Stimulated activated CD8-positive, alpha-beta memory T cell treated with anti-CD3 and anti-CD28 coated beads, Interleukin-2, amount 100 ng/mL, for 1 hour (primary cell): ENCODE measurements at places on chromosomes 12 and 14.

DNA sequence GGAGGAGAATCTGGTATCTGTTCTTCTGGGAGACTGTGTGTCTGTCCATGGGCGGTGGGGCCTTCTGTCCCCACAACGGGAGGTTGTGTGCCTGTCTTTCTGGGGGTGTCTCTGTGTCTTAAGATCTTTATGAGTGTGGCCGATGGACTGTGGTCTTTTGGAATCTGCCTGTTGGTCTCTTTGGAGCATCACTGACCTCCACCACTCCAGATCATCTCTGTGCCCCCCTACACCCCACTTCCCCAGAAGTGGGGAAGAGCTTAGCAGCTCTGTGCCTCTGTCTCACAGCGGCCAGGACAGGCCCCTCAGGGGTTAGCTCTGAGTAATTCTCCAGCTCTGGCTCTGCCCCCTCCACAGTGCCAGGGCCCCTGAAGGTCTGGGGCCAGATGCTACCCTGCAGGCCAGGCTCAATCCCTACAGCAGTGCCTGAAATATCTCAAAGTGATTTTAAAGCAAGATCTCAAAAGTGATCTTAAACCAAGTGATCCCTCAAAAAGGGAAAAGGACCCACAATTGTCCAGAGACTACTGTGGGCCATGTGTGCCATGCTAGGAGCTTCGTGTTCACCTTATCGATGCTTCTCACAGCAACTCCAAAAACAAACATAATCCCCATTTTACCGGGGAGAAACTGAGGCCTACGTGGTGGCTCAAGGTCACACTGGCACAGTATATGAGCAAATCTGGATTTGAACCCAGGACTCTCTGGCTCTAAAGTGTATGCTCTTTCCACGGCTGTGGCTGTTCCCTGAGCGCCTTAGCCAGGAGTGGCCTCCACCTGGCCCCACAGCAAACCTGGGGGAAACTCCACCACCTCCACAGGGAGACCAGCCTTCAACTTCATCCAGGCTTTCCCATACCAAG is 26.0 kb upstream of the KRT78 start:
- DNase-seq = no peak

GRCh38 chr14:91877376-91877915 is 10.1 kb upstream of the TC2N start:
- no peak for DNase-seq

DNA sequence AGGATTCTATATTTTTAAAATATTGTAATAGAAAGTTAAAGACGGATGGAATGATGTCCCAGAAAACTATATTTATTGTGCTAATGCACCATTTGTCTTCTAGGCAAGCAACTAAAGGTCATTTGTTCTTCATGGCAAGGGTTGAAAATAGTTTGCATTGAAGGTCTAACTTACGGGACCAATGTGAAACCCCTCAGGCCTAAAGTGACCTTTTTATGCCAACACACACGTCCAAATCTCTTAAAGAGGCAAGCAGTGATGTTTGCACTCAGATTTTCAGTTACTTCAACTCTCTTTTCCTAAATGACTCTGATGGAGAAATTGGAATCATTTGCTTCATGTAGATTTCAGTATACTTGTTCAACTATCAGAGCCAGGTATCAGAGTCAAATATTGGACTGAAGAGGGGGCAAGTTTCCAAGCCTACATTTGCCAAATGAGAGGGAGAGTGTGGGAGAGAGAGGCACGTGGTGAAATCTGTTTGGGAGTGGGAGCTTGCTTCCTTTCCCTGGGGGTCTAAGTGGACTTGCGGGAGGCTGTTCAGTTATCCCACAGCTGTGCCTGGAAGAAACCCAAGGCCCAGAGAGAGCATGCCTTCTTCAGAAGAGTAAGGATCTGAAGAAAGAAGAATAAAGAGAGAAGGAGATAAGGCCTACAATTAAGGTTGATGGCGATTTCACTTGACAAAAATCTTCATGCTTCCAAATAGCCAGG is 459.8 kb downstream of the BCAT1 start:
- DNase-seq = no peak

GRCh38 chr12:9719790-9720189 is 13.1 kb downstream of the CLECL1 start:
- DNase-seq = no peak

DNA sequence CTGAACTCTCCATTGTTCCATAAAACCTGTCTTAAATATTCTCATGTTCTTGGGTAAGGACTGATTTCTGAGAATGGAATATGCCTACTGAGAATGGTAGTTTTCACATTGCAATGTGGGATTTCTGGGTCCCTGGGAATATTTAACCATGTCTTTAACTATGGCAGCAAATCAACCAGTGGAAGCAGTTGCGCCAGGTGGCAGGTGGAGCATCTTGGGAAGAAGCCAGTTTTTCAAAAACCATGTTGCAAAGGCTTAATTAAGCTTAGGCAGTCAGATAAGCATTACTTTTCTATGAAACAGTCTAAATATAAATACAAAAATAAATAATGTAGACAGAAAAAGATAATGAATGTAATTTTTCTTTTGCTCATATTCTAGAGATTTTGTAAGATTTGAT is 448.1 kb downstream of the ADAMTS20 start:
- no peak for DNase-seq

DNA sequence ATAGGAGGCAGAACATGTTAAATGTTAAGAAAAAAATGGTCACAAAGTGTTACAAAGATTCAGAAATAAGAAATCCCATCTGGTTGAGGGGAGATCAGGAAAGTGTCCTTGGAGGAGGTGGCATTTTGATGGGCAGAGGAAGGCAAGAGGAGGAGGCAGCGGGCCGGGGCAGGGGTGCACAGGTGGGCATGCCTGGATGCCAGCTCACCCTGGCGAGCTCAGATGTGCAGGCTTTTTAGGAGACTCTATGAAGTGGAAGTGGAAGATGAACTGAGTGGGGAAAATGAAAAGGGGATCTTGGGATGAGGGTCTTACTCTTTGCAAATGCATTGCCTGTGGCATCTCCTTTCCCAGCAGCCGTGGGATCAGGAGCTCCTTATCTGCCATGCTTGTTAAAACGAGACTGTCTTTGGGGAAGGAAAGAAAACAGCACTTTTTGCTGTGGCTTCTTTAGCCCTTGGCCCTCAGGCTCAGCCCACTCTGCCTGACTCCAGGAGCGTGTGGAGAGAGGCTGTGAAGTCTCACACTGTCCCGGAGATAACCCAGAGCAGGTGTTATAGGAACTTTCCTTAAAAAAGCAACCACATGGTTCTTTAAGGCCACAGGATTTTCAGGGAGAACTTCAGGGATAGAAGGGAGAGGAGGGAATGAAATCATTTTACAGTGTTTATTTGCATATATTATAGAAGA is 62.6 kb downstream of the ELK3 start:
- no peak for DNase-seq

- no peak for DNase-seq
These were observed 164.9 kb downstream of the NAV3 start for GRCh38 chr12:77995436-77996167.

GRCh38 chr12:164207-164606 is 49.8 kb downstream of the SLC6A12 start:
- no peak for DNase-seq

- DNase-seq = no peak
These were observed 2.4 kb upstream of the CALCOCO1 start for GRCh38 chr12:53729644-53730043.

DNA sequence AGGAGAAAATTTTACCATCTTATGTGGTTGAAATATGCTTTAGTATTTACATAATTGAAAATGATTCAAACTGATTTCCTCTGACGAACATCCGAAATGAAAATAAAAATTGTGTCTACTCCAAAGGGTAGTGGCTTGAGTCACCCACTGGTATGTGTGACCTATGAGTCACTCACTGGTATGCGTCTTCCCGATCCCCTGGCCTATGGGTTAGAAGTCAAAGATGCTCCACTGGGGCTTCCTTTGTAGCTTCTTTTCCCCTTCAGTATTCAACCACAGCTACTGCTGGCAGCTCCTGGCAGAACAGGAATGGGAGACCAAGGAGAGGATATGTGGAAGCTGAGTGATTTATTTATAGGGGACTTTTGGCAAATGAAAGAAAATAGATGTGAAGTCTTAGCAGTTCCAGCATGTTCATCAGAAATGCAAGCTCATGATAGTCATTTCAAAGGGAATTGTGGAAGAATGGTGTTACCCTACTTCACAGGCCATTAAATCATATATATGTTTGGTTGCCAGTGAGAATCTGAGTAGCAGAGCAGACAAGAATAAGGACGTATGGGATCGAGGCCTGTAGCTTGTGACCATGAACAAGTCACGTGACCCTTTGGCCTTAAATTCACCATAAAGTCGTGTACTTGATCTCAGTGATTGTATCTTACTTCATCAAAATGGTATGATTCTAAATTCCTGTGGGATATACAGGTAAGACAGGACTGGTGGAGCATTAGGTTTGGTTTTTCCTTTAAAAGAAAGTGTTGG is 108.3 kb downstream of the CRADD start:
- no peak for DNase-seq
